Hypothalamus (tissue), 51 donors: ENCODE measurements at places on chromosomes 3 and 15.

DNA sequence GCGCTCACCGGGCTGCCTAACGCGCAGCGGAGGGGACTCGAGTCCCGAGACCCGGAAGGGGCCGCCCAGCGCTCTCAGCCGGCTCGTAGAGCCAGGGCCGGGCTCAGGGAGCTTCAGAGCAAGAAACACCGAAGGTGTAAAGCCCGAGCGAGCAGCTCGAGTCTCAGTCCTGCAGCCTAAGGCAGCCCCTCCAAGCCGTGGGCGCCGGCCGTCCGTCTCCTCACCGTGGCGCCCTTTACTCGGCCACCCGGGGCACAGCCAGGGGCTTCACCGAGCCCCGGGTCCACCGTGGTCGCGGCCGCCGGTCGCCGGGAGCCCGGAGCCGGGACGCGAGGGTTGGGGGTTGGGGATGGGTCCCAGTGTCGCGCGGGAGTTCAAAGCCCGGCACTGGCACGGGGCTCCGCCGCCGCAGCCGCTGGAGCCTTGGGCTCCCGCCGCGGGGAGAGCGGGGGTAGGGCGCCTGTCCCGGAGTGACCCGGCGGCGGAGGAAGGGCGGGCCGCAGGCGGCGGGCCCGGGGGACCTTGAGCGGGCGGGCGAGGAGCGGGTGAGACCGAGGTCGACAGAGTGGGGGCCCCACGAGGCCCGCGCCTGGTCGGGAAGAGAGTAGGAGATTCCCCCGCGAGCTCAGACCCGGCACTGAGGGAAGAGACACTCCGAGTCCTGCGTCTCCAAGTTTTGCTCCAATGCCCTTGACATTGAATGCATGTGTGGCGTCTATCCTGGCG lies 26.9 kb upstream of the THRB start:
- peak; percentile 30 for DNase-seq

GRCh38 chr3:141427764-141428163 lies 59.1 kb upstream of the RASA2 start:
- no peak for DNase-seq

GRCh38 chr3:14605067-14605466 lies 46.5 kb upstream of the CCDC174 start:
- no peak for DNase-seq

DNA sequence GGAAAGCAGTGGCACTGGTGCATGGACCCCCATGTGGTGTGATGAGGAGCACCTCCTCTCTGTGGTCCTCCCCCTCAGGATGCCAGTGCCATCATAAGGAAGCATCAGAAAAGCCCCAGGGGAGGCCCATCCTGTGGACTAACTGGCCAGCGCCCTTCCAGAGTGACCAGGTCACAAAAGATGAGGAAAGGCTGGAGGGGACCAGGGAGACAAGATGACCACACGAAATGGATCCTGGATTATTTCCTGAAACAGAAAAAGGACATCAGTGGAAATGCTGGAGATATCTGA lies 56.4 kb downstream of the TPRA1 start:
- DNase-seq: no peak

DNA sequence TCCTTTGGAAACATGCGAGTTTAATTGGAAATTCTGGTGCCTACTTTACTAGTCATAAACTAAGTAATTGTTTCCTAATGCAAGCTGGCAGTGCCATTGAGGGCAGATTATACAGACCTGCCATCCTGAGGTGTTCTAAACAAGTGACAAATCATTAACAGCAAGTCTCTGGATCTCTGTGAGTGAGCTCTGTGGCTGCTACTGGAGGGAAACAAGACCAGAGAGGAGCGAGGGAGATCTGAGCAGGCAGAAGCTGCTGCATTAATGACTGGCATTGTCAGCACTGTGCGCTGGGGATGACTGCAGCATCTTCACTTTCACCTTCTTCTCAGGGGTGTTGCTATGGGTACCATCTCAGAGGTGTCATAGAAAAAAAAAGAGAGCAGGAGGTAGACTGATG lies 308.4 kb upstream of the DPH6 start:
- no peak for DNase-seq

- no peak for DNase-seq
Measured at GRCh38 chr3:120114981-120115380, 20.7 kb upstream of the GSK3B start.

DNA sequence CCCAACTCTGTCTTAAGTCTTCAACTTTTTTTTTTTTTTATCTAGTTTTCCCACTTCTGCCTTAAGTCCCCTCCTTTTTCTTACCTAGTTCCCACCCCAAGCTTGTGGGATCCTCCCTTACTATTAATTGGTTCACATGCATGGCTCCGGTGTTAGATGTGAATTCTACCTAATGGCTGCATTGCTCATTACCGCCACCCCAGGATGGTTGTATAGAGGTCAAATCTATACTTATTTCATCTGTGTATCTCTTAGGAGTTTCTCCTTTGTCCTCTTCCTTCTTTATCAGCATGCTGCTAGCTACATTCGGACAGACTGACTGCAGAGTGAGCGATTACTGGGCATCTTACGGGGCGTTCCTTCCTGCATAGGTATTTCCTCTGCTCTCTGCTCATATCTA lies 605.7 kb upstream of the GRM7 start:
- DNase-seq: no peak

DNA sequence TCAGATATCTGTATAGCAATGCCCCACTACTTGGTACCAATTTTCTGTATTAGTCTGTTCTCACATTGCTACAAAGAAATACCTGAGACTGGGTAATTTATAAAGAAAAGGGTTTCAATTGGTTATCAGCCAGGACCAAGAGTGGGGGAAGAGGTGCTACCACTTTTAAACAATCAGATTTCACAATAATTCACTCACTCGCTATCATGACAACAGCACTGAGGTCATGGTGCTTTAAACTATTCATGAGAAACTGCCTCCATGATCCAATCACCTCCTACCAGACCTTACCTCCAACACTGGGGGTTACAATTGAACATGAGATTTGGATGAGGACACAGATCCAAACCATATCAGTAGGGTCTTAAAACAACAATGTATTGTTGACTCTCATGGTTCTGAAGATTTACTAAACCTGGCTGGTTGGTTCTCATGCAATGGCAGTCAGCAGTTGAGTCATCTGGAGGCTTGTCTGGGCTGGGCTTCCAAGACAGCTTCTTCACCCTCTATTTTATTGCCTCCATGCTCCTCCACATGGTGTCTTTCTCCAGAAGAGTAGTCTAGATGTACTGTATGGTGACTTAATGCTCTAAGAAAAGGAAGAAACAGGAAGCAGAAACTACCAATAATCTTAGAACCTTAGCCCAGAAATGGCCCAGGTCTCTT lies 21.2 kb upstream of the TM4SF4 start:
- DNase-seq: no peak

- DNase-seq: no peak
Measured at GRCh38 chr3:78919021-78919755, 848.6 kb downstream of the ROBO1 start.

DNA sequence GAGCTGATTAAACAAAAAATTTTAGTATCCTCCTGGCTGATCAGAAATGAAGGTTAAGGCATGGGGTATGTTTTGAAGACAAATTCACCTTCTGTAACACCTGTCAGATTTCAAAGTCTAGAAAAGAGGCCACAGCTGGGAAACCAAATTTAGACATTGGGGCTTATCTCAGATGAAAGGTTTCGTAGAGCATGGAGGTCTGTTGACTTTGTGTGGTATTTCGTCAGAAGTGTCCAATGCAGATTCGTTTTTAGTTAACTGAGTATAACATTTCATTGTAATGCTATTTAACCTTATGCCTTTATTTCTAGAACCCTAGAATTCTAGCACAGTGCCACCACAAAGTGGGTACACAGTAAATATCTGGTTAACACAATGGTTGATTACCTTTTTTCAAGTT lies 61.7 kb downstream of the FNDC3B start:
- DNase-seq: no peak

DNA sequence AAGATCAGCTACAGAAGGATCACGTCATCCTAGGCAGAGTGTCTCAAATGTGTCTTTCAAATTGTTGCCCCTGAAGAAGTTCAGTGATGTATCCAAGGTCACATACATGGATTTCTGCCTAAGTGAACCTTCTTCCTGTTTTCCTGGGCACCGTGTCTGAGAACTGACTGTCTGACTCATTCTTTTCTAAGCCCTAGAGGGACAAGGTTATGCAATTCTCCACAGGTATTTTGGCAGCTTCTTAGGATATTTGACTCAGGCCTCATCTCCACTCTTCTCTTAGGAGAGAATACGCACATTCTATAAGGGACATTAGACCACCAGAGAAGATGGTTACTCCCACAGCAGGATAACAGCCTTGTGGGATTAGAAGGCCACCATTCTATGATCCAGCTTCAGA lies 391.9 kb upstream of the THBS1 start:
- DNase-seq: no peak

- peak; percentile 64 for DNase-seq
Measured at GRCh38 chr15:40470423-40471104, at the start of gene CHST14. TSS of gene CHST14 (plus strand) at chr15:40470984. CDS start at chr15:40471214, 230 bp downstream.

- no peak for DNase-seq
Measured at GRCh38 chr15:53835309-53835708, 75.8 kb upstream of the WDR72 start.

- DNase-seq: no peak
Measured at GRCh38 chr3:176362191-176362731, 835.0 kb downstream of the TBL1XR1 start.

DNA sequence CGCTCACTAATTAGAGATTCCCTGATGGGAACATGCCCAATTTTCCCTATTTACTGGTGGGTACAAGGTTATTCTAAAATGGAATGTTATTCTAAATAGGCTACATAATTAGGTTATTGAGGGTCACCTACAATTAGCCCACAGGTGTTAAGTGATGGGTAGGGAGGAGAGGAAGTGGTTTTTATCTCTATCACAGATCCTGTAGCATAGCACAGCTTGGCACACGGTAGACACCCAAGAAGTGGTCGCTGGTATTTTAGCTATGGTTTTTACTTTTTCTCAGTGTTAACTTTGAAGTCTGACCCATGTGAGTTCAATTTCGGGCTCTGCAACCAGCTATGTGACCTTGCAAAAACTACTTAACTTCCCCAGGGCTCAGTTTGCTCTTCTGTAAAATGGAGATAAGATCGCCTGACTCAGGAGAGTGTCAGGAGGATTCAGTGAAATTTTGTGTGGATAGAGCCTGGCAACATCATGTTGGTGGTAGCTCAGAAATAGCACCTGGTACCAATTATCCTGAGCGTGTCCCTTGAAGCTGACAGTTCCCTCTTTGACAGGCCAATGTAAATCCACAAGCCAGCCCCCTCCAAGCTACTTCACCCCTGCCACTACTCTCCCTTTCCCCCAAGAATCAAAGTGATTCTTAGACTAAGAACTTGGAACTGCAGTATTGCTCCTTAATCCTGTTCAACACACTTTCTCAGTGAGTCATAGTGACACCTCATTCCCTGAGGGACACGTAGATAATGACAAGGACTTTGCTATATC lies 8.7 kb upstream of the LMCD1 start:
- no peak for DNase-seq

DNA sequence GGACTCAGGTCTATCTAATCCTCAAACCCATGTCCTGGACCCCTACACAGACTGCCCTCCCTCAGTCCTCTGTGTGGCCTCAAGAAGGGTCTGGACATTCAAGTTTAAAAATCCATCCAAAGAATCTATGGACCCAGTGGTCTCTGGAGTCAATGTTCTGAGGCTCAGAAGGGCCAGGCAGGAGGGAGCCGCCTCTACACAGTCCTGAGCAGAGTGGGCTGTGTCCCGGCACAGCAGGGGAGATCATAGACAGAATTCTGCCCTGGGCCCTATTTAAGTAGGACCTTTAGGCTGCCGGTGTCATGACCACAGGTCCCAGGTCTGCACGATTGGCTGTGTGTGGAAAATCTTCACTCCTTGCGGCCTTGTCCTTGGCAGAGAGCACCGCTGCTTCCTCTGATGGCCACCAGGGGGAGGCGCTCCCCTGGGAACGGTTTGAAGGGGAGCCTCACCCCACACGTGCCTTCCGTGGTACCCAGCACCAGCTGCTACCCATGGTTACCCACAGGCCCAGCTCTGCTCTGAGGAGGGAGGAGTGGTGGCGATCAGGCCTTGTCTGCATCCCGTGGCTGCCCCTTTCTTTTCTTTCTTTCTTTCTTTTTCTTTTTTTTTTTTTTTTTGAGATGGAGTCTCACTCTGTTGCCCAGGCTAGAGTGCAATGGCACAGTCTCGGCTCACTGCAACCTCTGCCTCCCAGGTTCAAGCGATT lies 37.9 kb downstream of the CHRD start:
- peak; percentile 19 for DNase-seq

DNA sequence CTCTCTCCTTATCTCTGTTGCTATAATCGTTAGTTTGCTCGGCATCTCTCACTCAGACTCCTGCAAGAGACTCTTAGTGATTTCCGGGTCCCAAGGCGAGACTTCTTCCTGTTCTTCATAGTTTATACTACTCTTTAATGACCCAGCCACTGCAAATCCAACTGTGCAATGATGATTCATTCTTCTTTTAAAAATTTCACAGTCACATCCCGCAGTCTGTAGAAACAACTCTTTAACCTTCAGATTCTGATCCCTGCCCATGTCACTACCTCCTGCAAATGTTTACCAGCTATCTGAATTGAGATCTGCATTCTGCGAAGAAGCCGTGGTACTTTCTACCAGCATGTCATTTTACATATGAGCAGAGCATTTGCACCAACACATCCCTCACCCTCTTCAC lies 2.8 kb upstream of the VGLL3 start:
- no peak for DNase-seq

DNA sequence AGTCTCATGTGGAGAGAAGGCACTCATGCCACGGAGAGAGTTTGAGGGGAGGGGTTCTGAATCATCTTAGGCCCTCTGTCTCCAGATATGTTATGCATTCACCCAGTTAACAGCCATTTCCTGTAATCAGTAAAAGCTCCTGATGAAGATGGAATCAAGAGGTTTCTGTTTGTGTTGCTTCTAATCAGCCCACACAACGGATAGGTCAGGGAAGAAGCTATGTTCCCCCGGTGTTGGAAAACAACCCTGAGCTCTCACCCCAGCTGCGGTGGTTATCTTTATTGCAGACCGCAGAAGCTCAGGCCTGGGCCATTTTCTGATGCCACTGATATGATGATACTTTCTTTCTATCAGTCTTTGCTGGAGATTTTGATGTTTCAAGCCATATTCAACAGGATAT lies 338.5 kb upstream of the ONECUT1 start:
- DNase-seq: no peak

DNA sequence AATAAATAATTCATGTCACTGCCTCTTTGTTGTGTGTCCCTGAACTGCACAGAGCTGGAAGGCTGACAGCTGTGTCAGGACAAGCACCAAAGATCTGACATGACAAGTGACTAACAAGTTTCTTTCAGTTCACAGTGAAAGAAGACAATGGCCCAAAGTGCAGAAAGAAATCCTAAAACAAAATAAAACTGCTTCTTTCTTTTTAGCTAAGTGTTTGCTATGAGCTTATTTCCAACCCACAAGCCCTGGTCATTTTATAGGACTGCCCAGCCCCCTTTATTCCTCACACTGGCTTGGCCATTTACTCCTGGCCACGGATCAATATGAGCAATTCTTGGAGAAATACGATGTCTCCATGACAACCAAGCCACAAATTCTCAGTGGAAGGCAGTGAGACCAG lies 238.5 kb downstream of the WDR72 start:
- DNase-seq: peak; percentile 47

DNA sequence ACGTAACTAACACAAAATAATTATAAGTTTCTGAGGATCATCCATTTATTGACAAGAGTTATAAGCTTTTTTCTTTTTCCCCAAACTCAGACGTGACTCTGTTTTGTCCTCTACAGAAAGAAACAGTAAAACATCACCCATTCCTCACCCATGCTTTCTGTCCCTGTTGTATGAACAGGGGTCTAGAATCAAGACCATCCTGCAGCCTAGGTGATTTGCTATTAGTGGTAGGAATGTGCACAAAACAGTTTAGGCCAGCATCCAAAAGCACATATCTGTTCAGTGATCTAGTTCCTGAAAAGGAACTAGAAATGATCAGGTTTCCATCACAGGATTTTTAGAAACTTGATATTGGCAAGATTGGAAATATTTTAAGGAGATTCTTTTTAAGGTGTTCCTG lies 527.6 kb downstream of the SOX2 start:
- DNase-seq: no peak
